Left colon (tissue), 2 donors: ENCODE measurements at places on chromosomes 5 and 9. TPM values are rescaled to one million over a fixed set of nuclear protein-coding genes. Genes with fewer than 3 reads are reported as not detected.

SPINK7 gene
- total RNA-seq: not detected

PRDM9 gene
- not detected for total RNA-seq

POLK gene
- total RNA-seq: 16.3 TPM

MEIKIN gene
- total RNA-seq: not detected

SPATA6L gene
- total RNA-seq: 6.3 TPM

GRM6 gene
- not detected for total RNA-seq

UBE2QL1 gene
- 0.73 TPM for total RNA-seq

LNPEP gene
- total RNA-seq: 32.2 TPM

ADGRV1 gene
- total RNA-seq: 7.3 TPM

THBS4 gene
- total RNA-seq: 0.79 TPM

PCDHA7 gene
- 0.27 TPM for total RNA-seq

ANKHD1 gene
- 140 TPM for total RNA-seq

DNA sequence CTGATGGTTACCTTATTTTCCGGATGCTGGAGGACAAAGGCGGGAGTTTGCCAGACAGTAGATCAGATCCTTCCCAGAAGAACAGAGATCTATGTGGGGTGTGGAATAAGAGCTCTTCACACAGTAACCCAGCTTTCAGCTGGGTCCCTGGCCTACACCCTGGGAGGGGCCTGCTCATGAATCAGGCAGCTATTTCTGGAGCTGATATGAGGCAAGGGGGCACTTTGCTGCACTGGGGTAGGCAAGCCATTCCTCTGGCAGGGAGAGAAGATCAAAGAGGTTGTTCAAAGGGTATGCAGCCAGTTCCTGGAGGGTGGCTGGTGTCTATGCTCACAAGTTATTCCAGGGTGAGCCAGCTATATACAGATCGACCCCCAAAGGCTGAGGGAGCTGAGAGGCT, 48.6 kb downstream of the CYSTM1 start:
- no peak for DNase-seq

DNA sequence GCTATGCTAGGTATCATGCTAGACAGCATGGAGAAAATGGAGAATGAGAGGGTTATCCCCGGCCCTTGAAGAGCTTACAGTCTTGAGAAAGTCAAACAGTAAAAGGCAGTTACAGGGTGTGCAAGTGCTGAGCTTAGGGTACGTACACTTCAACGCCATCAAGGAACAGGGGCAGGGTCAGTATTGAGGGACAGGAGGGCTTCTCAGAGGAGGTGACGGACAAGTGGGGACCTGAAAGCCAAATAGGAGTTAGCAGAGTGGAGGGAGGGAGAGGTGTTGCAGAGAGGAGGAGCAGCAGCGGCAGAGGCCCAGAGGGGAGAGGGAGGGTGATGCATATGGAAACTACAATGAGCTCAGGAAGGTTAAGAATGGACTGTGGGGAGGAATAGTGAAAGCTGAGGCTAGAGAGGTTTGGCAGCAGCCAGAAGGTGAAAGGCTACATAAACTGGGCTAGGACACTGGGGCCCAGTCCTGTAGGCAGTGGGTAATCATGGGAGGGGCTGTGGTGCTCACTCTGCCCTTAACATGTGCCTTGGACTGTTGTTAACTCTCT, 88.0 kb downstream of the NRG2 start:
- DNase-seq: no peak

GRCh38 chr5:143241892-143242291, 161.6 kb downstream of the NR3C1 start:
- no peak for DNase-seq

GRCh38 chr5:149147676-149148075, 6.4 kb downstream of the ABLIM3 start:
- no peak for DNase-seq

DNA sequence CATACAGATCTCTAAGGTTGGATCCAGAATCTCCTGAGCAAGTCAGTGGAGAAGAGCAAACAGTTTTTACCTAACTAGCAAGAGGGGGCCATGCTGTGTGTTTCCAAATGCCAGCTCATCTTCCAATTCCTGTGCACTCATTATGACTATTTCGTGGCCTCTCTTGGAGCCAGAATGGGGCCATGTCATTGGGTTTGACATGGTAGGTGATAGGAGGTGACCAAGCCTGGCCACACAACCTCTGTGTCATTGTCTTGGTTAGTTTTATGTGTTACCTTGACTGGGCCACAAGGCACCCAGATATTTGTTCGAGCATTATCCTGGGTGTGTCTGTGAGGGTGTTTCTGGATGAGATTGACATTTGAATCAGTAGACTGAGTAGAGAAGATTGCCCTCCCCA, 206.2 kb downstream of the HSPA4 start:
- DNase-seq: no peak

- no peak for DNase-seq
Observed at GRCh38 chr9:104740621-104741020, 6.9 kb upstream of the NIPSNAP3A start.

- DNase-seq: no peak
Observed at GRCh38 chr9:110115826-110116542, 92.0 kb downstream of the C9orf152 start.

DNA sequence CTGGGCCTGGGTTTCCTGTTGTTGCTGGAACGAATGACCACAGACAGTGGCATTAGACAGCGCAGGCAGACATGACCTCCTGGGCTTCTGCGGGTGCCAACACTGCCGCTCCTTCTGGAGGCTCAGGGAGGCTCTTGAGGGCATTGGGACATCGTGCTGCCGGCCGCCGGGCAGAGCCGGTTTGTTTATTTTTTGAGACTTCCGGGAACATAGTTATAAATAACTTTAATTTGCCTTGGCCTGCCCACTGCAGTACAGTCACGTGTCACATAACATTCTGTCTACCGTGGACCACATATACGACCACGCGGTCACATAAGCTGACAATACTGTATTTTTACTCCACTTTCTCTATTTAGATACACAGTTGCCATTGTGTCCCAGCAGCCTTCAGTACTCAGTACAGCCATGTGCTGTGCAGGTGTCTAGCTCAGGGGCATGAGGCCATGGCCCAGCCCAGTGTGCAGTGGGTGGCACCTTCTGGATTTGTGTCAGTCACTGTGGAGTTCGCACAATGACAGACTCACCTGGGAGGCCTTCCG, 8.2 kb upstream of the TOR4A start:
- peak; percentile 83 for DNase-seq

DNA sequence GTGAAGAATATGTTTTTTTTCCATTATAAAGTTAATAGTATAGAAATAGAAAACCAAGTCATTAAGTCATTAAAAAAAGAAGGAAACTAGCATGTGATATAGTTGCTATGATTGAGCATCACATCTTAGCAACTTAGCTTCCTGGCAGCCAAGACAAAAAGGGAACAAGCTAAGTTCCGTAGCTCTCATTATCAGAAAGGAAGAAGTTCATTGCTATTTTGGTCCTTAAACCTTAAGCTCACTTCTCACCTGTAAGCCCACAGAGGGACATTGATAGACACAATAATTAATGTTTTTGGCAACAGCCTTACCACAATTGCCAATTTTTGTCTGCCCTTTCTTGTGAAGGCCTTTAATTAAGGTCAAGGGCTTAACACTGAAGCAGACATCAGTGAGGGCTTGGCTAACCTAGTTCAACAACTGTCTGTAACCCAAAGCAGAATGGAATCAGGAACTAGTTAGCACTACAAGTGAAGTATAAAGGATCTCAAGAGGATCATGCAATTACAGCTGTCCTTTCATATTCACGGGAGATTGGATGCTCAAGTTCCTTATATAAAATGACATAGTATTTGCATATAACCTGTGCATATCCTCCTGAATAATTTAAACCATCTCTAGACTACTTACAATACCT, 24.0 kb upstream of the KLF4 start:
- no peak for DNase-seq

DNA sequence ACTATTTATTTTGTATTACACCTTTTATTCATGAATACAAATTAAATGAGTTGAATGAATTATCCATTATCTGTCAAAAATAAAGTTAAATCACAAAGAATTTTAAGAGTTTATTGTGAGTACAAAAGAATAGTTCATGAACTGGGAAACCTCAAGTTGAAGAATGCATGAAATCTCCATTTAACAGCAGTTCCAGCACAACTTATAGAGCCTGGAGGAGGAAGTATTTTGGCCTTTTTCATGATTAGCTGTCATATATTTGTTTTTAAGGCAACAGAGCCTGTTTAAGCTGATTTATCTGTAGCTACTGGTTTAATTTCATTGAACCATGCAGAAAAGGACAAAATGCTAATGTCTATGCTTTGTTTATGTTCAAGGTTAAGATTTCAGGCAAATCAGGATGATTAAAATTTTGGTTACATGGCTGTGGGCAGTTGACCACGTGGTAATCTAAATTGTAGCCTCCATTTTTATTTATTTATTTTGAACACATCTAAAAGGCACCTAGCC, 12.2 kb downstream of the SPINK1 start:
- no peak for DNase-seq

DNA sequence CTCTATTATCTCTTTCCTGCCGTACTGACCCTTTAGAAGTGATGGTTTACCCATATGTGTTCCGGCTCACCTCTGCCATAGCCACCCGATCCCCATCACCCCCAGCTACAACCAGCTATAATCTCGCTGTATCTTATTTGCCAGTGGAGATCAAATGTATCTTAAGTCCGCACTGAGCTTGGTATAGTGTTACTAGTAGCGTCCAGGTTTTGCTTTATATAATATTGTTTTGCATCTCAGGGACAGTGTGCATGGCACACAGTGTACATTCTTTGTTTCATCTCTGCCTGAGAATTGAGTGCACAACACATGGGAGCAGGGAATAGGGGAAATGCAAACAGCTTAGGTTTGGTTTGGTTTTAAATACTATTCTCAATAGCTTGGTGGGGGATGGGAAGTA, 135.8 kb upstream of the SNX2 start:
- no peak for DNase-seq

DNA sequence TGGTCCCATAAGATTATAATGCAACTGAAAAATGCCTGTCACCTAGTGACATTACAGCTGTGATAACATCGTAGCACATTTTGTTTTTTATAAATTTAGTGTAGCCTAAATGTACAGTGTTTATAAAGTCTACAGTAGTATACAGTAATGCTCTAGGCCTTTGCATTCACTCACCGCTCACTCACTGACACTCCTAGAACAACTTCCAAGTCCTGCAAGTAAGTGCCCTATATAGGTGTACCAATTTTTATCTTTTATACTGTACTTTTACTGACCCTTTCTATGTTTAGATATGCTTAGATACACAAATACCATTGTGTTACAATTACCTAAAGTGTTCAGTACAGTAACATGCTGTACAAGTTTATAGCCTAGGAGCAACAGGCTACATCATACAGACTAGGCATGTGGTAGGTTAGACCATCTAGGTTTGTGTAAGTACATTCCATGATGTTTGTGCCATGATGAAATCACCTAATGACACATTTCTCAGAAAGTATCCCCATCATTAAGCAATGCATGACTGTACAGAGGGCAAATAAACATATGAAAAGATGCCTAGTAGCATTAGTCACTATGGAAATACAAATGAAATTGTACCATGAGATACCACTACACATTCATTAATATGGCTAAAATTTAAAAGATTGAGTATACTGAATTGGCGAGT, 127.6 kb downstream of the TRPM6 start:
- DNase-seq: no peak

GRCh38 chr5:146081556-146081955, 23.8 kb downstream of the PLAC8L1 start:
- DNase-seq: no peak

DNA sequence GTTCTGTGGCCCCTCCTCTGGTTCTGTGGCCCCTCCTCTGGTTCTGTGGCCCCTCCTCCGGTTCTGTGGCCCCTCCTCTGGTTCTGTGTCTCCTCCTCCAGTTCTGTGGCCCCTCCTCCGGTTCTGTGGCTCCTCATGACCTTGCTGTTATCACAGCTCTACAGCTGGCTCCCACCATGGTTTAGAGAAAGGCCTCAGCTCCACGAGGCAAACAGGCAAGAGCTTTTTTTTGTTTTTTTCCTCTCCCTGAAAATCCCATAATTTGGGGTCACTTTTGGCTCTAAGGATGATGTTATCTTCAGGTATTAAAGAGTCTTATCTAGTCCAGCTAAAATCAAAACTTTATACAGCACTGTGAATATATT, 31.8 kb downstream of the C5orf15 start:
- DNase-seq: no peak

- DNase-seq: no peak
Observed at GRCh38 chr5:27269766-27270165, 231.4 kb upstream of the CDH9 start.

DNA sequence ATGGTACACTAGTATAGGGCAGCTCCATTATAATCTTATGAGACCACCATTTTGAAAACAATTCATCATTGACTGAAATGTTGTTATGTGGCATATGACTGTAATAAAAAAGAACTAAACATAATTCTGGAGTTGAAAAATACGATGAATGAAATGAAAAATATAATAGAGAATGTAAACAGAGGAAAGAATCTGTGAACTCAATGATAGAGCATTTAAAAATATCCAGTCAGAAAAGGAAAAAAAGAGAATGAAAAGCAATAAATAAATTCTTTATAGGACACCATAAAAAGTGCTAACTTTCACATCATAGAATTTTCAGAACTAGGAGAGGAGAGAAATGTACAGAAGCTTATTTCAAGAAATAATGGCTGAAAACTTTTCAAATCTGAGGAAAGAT, 17.6 kb upstream of the VCAN start:
- DNase-seq: no peak

- no peak for DNase-seq
Observed at GRCh38 chr9:6905850-6906375, 148.1 kb downstream of the KDM4C start.

- DNase-seq: no peak
Observed at GRCh38 chr5:6590581-6590980, 42.3 kb downstream of the NSUN2 start.

DNA sequence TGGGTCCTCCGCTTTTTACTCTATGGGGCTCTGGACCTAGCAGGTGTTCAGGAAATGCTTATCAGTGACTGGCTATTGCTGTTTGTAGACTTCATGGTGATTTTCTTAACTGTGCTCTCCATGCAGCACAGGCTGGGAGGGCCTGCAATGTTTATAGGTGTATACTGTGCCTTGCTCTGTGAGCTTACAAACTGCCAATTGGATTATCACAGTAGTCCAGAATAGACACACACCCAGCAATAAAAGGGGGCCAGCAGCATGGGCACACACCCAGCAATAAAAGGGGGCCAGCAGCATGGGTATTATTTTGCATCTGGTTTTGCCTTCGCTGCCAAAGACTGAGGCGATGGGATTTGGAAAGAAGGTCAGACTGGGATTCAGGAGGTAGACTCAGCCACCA, 100.0 kb downstream of the CRB2 start:
- DNase-seq: peak; percentile 64

DNA sequence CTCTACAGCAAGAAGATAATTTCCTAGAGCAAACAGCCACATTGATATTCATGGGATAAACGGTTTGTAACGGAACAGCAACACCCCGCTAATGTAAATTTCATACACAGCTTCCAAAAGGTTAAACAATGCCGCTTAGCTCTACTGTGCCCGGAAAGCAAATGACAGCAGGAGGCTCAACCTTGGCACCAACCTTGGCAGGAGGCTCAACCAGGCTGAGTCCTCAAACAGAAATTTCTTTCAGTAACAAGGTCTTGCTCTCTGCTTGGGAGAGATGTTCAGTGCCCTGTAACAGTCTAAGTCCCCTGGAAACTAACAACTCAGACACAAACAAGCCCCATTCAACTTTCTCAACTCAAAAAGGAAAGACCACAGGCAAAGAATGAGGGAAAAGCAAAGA, 11.1 kb upstream of the PPP1R2B start:
- DNase-seq: no peak

GRCh38 chr9:133059623-133060022, 2.2 kb upstream of the CEL start:
- DNase-seq: no peak

GRCh38 chr9:83191154-83191553, 128.2 kb upstream of the RASEF start:
- no peak for DNase-seq
